ENCODE measurements at places on chromosomes 16 and 17. TPM values are rescaled to one million over a fixed set of nuclear protein-coding genes. Genes with fewer than 3 reads are reported as not detected.

The KRTAP1-5 gene
- not detected for total RNA-seq

GRCh38 chr17:9367156-9367555, 208.5 kb downstream of the STX8 start:
- no peak for DNase-seq

- no peak for DNase-seq
These were observed 9.8 kb downstream of the SARM1 start for GRCh38 chr17:28381141-28381825.

DNA sequence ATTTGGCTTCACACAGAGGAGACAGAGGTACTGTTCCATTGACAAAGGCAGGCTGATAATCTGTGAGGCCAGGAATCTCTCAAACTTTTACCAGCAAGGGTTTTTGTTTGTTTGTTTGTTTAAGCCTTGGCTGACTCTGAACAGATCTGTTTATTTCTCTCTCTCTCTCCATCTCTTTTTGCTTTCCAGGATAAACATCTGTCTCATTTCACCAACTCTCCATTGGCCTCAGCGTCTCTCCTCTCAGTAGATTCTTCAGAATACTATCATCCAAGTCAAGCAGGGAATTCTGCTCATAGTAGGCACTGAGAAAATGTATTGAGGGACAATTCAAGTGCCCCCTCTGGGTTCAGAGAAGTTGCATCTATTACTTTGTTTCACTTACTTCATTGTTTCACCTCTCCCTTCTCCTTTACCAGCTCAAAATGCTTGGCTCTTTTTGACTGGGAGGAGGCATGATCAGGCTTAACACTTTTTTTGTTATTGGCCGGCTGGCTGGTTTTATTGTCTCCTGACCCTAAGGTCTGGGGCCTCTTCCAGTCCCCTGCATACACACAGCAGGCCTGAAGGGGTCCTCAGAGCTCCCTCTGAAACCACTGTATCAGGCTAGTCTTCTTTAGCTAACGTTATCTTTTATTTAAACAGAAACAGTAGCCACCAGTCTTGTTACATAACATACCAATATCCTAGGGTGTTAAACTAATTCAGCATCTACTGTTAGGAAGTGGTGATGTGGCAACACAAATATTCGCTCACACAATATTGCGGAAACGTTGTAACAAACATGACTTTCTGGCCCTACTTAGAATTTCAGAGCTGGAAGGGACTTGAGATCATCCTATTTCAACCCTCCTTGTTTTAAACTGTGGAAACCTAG, 2.0 kb upstream of the YPEL2 start:
- DNase-seq = peak; percentile 44

DNA sequence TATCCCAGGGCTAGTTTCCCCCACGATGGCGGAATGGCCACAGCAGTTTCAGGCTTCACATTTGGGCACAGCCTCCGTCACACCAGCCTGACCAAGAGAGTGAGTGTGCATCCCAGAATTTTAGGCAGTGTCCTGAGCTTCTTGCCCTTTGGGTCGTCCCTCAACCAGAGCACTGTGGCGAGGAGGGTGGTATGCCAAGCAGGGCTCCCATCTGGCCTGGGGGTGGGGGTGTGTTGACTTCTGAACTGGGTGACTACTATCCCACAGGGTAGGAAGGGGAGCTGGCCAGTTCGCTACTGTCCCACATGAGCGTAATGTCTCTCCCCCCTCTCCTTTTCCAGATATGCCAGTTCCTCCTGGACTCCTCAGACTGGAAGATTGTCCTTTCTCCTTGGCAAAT, 16.1 kb downstream of the USP10 start:
- no peak for DNase-seq

- DNase-seq = no peak
These were observed 12.5 kb upstream of the TMIGD1 start for GRCh38 chr17:30346221-30346795.

DNA sequence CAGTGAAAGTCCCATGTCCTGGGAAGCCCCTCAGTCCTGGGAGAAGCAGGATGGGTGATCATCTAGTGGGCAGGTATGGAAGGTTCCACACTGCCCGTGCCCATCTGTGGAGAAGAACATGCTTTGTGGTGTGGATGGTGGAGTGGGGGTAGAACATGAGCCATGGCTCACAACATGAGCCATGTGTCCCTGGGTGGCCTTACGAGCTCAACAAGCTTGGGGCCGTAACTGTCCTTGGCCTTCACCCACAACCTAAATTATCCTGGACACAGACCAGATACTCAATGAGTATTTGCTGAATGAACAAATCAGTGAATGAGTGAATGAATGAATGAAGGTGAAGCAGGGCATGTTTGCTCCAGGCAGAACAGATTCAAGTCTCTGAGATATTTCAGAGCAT, 13.5 kb downstream of the SOX8 start:
- peak; percentile 53 for DNase-seq

The CHST6 gene
- total RNA-seq = 2.4 TPM

The CARD14 gene
- 0.67 TPM for total RNA-seq

GRCh38 chr16:53773150-53773846, 69.3 kb downstream of the FTO start:
- DNase-seq = peak; percentile 72

The GAST gene
- 2.0 TPM for total RNA-seq

The NPIPA5 gene
- 1.5 TPM for total RNA-seq

DNA sequence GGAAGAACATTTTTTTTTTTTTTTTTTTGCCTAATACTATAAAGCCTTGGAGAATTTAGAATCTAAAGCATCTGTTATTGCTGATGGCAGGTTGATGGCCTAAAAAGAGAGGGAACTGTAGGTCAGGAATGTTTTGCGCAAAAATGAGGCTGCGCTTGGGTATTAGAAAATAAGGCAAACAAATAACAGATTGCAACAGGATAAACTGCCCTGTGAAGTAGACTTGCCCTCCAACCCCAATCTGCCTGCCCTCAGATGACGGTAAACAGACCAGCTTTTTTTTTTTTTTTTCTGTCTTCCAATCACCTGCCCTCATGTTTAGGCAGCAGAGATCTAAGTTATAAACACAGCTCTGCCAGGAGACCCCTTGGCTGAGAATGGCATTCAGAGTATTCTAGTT, 3.8 kb upstream of the DHX8 start:
- DNase-seq = no peak

The XYLT2 gene
- total RNA-seq = 78.3 TPM

The TLCD1 gene
- total RNA-seq = 7.8 TPM

- DNase-seq = no peak
These were observed 23.7 kb upstream of the XYLT2 start for GRCh38 chr17:50322271-50322670.

DNA sequence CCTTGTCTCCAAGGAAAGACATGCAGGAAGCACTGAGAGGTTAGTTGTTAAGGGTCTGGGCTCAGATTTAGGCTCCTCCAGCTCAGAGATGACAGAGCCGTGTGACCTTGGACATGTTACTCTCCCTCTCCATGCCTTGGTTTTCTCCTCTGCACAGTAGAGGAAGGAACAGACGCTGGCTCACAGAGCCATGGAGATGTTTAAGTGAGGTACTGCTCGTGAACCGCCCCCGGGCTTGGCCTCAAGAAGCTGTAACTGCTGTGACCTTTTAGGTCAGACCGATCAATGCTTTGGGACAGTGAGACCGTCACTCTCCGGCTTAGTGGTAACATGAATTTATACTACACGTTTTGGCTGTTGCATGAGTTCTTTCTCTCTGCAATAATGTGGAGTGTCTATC, 197.4 kb downstream of the C16orf95 start:
- DNase-seq = no peak

The MGAT5B gene
- total RNA-seq = 0.89 TPM

The LITAFD gene
- total RNA-seq = not detected

The SP6 gene
- 4.2 TPM for total RNA-seq

The TAC4 gene
- total RNA-seq = not detected

- DNase-seq = peak; percentile 41
These were observed 101.4 kb upstream of the XYLT1 start for GRCh38 chr16:17572145-17572544.

The STH gene
- not detected for total RNA-seq

DNA sequence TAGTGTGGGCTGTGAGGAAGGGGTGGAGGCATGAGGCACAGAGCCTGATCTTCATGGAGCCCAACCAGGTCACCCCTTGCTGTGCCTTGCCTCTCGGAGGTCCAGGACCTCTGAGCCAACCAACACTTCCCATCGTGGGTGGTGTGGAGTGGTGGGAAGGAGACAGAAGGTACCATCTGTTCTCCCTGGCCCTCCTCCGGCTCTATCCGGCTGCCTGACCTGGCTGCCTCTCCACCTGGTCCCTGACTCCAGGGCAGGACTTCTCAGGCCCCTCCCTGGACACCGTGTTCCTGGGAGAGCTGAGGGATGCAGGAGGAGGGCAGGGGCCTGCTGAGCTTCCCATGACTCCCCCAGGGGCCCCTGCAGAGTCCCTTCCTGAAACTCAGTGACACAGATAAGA, 3.9 kb downstream of the PDK2 start:
- DNase-seq = no peak

- no peak for DNase-seq
These were observed 12.8 kb downstream of the GOSR2 start for GRCh38 chr17:46935658-46936266.

DNA sequence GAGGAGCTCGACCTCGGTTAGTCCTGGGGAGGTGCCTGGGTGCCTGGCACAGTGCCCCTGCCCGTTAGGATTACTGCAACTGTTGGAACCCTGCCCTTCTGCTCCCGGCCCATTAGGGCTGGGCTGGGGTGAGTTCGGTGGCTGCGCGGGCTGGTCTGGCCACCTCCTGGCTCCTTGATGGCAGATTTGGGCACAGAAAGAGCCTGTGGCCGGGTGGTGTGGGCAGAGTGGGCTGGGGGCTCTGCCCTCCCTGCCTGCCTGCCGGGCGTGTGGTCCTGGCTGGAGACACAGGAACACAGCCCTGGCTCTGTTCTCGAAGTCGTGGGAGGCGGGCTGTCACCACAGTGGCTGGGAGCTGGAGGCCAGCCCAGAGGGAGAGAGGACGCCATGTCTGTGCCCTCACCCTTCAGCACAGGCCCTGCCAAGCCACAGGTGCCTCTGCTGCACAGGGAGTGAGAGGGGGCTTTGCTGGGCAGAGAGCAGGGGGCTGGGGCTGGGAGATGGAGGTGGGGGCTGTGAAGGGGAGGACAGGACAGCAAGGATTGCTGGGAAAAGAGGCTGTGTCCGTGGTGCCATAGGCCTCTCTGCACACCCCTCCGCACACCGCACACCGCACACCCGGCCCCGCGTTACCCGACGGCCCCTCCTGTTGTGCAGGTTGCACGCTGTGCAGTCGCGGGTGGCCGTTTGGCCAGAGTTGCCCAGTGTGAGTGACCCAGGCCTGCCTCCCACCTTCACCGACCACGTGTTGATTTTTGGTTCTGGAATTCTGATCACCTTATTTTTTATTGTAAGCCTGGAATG, 236.6 kb upstream of the GSE1 start:
- no peak for DNase-seq

DNA sequence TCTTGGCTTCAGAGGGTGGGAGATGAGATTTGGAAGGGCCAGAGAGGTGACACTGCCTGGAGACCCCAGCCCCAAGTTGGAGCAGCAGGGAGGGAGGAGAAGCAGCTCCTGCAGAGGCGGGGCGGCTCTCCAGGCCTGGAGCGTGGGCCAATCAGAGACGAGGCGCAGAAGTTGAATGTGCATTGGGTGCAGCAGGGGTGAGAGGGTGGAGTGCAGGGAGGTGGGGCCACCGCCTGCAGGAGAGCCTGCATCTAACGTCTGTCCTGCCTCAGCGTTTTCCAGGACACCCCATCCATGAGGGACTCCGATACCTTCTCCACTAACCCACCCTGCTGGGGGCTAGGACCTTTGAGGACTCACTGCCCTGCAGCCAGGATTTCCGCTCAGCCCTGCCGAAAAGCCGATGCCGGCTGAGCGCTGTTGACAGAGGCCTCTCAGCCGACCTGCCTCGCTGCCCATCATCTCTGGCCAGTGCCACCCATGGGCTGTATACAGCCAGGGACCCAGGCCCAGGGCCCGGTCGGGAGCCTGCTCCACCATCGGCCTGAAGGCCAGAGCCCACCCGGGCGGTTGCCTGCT, 146.2 kb downstream of the ENGASE start:
- no peak for DNase-seq

DNA sequence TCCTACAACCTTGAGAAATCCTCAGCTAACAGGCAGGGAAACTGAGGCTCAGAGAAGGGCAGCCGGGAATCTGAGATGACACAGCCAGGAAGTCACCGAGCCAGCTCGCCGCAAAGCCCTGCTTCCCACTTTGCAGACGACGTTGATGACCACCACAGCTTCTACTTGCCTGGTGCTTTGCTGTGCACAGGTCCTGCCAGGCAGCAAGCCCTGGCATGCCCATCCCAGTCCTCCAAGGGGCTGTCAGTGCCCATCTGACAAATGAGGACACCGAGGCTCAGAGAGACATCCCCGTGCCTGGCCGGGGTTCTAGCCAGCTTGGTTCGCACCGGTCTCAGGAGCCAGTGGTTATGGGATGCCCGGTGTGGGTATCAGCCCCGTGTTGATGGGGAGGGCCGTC, 20.1 kb downstream of the KCNJ12 start:
- DNase-seq = no peak

DNA sequence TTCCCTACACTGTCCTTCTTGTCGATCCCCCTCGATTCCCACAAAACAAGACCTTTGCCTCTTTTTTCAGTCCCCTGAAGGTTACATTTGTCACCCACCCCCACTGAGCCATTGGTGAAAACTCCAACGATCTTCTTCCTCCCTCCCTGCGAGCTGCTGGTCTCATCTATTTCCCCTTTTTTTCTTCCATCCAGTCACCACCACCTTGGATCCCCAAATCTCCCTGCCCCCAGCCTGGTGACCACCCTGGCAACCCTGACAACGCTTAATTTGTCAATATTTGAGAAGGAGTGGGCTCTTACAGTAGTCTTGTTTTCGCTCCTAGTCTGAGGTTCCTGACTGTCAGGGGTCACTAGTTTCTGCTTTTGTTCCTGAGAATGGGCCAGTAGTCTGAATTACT, 62.9 kb downstream of the SMPD3 start:
- DNase-seq = no peak

- no peak for DNase-seq
These were observed 24.5 kb upstream of the MTMR4 start for GRCh38 chr17:58538811-58539409.

GRCh38 chr17:41939693-41940090, 9.3 kb downstream of the ODAD4 start:
- DNase-seq = no peak

The TNFRSF13B gene
- not detected for total RNA-seq

The BICDL2 gene
- total RNA-seq = 1.9 TPM

The SPATA22 gene
- not detected for total RNA-seq

GRCh38 chr17:50768346-50768761, 1.0 kb upstream of the ANKRD40CL start:
- no peak for DNase-seq

DNA sequence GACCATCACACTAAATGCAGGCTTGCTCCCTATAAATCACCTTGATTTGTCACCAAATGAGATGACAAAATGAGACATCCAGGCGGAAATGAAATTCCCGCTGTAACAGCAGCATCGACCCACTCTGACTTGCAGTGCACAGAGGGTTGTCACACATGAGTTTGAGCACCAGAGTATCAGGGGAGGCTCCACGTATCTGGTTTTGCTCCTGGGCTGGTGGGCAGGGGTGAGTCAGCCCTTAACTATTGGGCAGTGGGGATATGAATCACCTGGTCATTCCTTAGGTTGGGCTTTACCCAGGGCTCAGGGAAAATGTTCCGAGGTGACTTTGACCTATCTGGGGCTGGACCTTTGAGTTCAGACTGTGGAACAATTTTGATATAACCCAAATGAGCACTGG, 245.2 kb upstream of the CCL2 start:
- no peak for DNase-seq

The FOXL1 gene
- 8.0 TPM for total RNA-seq

The SYNRG gene
- total RNA-seq = 23.0 TPM

Measured in mammary epithelial cell (primary cell).